ENCODE measurements at places on chromosomes 5 and 9.
A peak's percentile ranks its signal among the peaks of the same experiment; 100 is the strongest.

GRCh38 chr9:114389612-114390368 lies 2.0 kb upstream of the AKNA start:
- DNase-seq, result no peak

GRCh38 chr9:36843964-36844363 lies 190.1 kb downstream of the PAX5 start:
- DNase-seq, result no peak

DNA sequence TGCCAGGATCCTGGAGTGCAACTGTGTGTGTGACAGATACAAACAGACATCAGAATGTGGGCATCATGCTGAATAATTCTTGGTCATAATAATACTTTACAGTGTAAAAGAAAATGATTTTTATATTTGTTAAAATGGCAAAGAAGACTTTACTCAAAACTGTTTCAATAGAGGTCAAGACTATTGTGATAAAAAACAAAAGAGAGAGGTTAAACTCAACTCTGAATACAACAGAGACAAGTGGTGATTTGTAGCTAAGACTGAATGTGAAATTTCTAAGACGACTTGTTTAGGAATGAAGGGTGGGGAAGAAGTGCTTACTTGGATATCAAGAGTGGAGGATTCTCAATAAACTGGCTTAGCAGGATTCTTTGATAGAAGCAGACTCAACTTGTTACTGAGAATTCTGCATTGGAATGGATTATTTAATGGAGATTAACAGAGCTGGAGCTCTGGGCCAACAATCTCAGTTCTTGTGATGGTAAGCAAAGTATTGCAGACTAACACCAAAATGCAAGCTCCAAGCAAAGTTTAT lies 457.4 kb upstream of the CDH18 start:
- no peak for DNase-seq

DNA sequence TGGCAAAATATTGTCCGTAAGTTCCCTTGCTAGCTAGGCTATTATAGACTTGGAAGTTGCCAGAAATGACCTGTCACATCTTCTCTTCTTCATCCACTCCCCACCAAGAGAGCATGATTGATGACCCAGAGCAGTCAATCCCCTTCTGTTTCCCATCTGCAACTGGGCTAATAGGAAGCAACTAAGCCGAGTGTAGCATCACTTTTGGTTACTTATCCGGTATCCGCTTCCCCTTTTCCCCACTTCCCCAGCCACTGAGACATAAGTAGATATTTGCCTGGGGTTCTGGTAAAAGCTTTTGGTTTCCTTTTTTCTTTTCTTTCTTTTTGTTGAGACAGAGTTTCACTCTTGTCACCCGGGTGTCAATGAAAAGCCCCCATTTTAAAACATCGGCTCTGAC lies 29.4 kb upstream of the LIFR start:
- DNase-seq, result no peak

DNA sequence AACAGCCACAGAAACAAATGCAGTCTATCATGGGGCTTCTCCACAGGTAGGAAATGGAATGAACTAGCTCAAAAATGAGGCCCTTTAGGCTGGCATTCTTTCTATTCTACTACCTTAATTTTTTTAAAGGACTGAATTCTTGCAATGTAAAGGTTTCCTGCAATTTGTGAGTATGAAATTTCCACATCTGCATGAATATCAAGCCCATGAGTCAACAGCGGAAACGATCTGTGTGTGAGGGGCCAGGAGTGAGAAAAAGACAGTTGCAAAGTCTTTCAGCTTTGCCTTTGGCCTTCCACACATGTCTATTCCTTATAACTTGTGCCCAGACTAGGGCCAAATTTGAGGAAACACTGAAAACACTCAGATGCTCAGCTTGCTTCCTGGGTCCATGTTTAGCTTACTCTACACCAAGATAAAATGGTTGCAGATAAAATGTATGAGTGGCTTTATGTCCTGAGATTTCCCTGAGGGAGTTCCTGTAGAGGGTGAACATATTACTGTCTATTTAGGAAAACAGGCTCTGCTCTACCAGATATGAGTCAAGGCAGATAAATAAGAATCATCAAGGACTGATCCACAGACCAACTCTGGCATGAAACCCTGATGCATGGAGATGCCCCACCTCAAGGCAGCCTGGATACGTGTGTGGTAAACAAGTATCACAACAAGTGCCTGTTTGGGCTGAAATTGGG lies 46.5 kb downstream of the RETREG1 start:
- DNase-seq, result no peak

- DNase-seq, result peak; percentile 76
These were observed 63.1 kb downstream of the CXXC5 start for GRCh38 chr5:139711067-139711905.

DNA sequence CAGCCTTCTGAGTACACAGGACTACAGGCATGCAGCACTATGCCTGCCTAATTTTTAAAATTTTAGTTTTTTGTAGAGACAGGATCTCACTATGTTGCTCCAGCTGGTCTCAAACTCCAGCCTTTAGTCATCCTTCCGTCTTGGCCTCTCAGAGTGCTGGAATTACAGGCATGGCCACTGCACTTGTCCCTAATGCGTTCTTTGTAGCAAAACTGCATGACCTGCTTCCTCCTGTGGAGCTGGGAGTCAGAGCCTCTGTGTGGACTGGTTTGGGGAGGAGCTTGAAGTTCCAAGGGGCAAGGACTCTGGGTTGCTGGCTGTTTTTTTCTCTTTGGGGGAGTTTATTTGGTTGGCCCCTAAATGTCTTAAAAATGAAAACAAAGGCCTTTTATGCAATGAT lies 22.7 kb upstream of the ANKRD34B start:
- no peak for DNase-seq

DNA sequence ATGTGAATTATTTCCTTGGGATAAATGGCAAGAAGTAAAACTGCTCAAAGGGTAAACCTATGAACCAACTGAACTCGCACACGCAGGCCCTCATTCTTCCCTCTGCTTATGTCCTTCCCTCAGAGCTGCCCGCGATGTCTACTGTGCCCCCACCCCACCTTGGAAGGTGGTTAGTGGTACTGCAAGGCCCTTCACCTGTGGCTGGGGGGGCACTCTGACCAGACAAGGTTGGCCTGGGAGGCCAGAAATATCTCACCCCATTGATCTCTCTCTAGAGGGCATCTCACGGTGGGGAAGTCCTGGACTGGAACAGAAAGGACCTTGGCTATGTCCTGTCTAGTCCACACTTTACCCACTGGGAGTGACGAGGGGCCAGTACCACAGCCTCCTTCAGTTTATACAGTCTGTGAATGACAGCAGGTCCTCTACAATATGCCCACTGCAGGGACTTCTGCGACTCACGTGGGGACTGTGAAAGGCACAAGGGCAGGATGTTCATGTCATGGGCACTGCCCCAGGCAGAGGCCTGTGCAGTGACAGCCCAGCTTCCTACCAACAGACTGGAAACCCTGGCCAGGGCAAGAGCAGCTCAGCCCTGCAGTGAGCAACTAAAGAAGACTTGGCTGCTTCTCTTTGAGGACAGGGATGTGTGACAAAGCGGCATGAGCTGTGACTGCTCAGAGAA lies 56.8 kb upstream of the SYNPO start:
- DNase-seq, result no peak

DNA sequence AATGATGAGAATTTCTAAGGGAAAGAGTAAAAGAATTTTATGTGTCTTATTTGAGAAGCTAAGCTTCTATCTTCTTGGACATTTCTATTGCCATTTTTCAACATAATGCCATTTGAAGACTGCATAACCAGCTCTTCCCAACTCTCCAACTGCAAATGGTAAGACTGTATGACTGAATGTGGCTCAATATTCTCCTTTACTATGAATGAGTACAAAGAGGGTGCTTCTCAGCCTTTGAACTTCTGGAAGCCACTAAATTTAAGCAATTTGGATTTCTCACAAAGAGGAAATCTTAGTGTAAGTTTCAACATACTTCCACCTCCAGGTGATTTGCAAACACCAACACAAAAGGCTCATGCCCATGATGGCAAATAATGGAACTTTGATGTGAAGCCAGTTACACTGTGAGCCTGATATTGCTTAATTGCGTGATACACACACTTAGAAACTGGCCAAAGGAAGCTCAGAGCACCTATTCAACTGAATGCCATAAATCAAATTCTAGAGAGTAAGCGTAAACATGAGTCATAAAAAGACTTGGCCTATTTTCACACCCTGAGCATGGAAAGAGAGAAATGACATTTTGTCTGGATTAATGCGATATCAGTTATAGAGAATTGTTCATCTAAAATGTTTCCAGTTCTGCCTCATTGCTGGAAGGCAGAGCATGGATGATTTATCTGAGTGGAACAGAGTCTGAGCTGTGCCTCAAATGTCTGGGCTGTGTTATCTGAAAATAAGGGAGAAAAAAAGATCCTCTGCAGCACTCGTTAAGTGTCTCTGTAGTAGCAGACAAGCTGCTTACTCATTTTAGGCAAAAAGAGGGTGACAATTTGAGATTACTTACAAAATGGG lies 145.3 kb downstream of the PLK2 start:
- DNase-seq, result no peak

- DNase-seq, result no peak
These were observed 38.6 kb downstream of the SLC44A1 start for GRCh38 chr9:105282870-105283621.

DNA sequence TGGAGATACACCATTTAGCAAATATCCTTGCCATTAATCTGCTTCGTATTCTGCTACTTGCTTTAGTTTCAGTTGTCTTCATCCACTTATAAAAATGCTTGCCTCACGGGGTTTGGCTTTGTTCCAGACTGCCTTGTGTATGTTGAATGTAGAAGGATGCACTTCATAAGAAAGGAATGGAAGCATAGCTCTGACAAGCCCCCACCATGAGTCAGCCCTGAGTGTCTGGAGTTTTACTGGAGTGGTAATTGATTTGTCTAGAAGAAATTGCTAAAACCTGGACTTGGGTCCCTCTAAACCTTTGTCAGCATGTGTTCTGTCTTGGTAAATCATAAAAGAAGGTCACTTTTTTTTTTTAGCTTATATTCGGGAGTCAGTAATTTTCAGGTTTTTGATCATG lies 4.6 kb downstream of the TEX48 start:
- no peak for DNase-seq

- DNase-seq, result no peak
These were observed 59.9 kb downstream of the GABRA6 start for GRCh38 chr5:161745392-161745791.

DNA sequence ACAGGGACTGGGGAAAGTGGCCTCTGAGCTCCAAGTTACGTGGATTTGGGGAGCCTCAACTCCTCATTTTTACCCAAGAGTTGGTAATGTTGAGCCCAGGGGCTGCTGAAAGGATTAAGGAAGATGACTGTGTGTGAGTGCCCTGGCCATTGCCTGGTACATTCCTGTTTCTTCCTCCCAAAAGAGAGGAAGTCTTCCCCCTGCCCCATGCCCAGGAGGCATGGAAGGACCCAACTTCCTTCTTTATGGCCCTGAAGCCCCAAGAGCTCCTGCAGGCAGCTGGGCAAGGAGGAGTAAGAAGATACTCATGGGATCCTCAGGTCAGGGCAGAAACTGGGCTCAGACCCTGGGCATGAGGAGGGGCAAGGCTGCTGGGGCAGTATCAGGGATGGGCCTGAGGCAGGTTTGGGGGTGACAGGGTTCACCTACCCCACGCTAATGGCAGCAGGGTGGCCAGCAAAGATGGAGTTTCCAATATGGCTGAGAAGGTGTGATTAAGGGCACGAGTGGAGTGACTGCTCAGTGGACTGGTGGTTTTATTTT lies 118.3 kb upstream of the MVB12B start:
- DNase-seq, result no peak

DNA sequence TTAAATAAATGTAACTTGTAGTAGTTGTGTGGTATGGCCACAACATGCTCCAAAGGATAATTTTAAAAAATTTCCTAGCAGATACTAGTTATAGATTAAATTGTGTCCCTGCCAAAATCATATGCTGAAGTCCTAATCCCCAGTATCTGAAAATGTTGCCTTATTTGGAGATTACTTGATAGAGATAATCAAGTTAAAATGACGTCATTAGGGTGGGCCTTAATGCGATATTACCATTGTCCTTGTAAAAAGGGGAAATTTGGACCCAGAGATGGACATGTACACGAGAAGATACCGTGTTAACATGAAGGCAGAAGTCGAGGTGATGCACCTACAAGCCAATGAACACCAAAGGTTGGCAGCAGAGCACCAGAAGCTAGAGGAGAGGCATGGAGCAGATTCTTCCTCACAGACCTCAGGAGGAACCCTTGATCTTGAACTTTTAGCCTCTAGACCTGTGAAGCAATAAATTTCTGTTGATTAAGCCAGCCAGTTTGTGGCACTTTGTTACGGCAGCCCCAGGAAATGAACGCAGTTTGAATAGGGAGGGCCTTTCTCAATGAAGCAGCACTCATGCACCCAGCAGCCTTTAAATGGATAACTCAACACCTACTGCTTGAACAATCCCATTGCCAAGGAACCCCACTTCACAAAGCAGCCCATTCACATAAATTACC lies 148.9 kb downstream of the ARHGAP26 start:
- no peak for DNase-seq

DNA sequence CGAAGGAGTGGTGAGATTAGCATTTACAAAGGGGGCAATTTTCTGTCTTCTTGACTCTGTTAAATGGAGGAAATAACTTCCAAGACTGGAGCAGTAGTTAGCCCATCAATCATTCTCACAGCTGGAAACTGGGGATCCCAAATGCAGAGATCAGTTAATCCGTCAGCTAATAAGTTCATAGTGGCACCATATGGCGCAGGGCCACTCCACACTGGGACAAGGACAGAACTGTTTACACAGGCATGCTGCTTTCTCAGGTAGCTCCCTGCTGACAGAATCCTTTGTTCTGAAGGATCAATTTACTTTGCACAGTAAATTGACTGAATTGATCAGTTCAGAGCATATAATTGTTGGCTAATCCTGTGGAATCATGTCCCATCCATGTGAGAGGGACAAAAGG lies 395.7 kb downstream of the TMEM161B start:
- no peak for DNase-seq

GRCh38 chr5:113221294-113222176 lies 213.3 kb downstream of the TSSK1B start:
- DNase-seq, result no peak

- no peak for DNase-seq
These were observed 175.3 kb downstream of the SLF1 start for GRCh38 chr5:94793816-94794198.

DNA sequence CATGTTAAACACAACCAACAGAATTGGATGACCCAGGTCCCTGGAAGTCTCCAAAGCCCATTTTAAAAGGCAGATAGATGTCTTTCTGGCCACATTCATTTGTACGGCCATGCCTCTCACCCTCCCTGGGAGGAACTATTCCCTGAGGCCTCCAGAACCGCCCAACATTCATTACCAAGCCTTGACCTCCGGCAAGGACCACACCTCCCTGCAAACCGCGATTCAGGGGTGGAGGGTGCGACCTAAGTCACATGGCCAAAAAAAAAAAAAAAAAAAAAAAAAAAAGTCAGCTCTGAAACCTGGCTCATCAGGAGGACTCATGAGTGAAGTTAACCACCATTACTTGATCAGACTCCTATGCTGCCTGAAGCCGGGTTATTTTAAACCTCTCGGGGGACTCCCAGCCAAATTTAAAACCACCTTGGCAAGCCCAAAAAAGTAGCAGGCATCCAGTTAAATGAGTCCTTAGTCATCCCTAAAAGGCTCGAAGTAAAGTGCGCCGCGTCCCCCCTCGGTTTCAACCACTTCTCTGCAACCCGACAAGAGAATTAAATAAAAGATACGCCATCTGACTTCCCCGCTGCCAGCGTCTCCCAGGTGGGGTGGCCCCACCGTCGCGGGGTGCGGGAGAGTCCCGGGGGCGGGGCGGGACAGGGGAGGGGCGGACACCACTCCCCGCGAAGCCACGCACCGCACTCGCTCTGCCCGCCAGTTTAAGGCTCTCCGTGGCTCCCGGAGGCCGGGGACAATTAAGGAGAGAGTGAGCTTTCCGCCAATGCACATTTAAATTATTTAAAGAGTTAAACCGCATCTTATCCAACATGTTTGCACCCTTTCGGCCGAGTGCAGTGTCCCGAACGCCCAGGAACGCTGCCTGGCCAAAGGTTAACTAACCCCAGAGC lies 2.3 kb downstream of the KLF9 start:
- DNase-seq, result peak; percentile 61

Data from activated gamma-delta T cell (primary cell).